Type B pancreatic cell (in vitro differentiated cells): ENCODE measurements at places on chromosomes 2 and 18. TPM values are rescaled to one million over a fixed set of nuclear protein-coding genes. Genes with fewer than 3 reads are reported as not detected.

DNA sequence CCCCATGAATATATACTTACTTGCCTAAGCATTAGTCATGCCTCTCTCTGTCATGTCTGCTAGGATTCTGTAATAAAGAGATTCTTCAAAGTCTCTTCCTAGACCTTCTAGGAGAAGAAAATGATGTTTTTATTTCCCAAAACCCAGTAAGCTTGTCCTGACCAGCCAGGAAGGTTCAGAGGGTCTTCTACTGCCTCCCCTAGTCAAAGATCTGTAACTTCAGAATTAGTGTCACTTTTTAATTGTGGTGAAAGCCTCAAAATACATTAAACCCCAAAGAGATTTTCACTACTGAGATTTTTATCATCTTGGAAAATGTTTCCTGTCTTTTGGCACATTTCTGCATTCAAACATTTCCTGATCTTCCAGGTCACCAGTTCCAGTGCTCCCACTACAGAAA is 232.9 kb upstream of the STK17B start:
- H3K4me3 ChIP-seq: no peak overlapping the region
- no peaks in the 10 kb centered on the region for H3K27me3 ChIP-seq
- peaks cover 9% of the 10 kb centered on the region for H3K4me1 ChIP-seq
- no peak for DNase-seq

DNA sequence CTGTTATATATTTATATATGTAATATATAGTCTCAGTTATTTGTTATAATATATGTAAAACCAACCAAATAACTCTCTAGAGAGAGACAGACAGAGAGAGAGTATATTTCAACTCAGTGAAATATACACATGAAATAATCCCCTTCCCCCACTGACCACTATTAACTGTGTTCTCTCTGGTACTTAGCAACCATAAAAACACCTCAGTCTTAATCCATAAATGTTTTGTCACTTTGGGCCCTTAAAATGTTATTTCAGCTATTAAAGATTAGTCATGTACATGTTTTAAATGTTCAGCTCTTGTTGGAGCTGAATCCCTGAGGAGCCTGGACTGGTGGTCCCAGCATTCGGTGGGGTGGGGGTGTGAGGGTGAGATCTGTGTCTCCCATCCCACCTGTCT is 122.2 kb upstream of the MAP3K20 start:
- no peak for DNase-seq
- H3K4me3 ChIP-seq: peak overlapping the region; percentile 37
- H3K4me1 ChIP-seq: peaks cover 10% of the 10 kb centered on the region
- peak overlapping the region; percentile 89 for H3K27ac ChIP-seq

Gene PAIP2B
- 13.7 and 21.5 TPM in 2 replicates for total RNA-seq

DNA sequence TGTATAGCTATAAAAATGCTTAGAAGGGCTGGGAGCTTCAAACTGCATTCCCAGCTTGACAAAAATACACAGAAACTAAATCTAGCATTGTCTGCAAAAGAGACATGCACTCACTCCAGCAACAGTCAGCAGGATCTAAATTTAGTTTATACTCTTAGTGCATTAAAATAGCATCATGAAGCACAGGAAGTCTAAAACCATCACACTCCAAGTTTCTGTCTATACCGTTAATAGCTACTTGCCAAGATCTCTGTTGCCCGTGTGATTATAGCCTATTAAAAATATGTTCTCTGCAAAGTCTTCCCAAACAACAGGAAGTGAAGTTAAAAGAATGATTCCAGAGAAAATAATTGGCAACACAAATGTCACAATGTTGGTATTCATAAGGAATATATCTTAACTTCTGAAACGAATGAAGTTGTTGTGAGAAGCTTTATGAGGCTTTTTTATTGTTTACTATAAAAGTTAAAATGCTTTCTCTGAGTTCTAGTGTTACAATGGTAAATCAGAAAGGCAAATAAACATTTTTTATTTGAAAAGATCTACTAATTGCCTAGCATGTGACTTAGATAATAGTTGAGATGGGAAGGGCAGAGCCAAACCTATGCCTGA is 184.2 kb downstream of the ZNF385B start:
- H3K36me3 ChIP-seq: no peaks in the 10 kb centered on the region
- H3K4me3 ChIP-seq: no peak overlapping the region
- H3K27ac ChIP-seq: no peak overlapping the region
- no peaks in the 10 kb centered on the region for H3K27me3 ChIP-seq

Gene ATP6V1B1
- total RNA-seq: 6.3 and 8.6 TPM in 2 replicates

- peaks cover 8% of the 10 kb centered on the region for H3K4me1 ChIP-seq
- H3K36me3 ChIP-seq: no peaks in the 10 kb centered on the region
- H3K27ac ChIP-seq: no peak overlapping the region
- no peak overlapping the region for H3K4me3 ChIP-seq
These were observed 903.3 kb upstream of the KLHL29 start for GRCh38 chr2:22481486-22482259.

Gene ANKRD30B
- total RNA-seq: not detected in 2 replicates

DNA sequence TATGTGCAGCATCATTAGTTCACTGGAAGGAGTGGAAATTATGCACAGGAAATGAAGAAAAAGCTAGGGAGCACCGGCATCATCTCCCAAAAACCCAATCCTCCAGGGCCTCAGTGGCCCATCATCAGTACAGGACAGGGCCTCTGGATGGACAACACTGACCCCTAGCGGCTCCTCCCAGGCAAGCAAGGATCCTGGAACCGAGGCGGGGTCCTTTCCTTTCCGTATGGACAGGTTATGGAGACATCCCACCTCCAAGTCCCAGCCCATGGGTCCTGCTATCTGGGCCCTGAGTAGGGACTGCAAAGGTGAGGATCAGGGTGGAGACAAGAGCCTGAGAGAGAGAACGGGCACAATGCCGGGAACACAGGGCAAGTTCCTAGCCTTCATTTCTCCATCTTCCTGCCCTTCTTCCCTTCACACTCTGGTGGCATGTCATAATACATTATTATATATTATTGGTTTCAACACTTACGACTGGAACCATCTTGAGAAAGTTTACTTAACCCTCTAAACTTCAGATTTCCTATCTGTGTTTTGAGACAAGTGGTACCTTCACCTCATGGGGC is 68.2 kb downstream of the ZNF516 start:
- no peak overlapping the region for H3K27ac ChIP-seq
- H3K4me3 ChIP-seq: no peak overlapping the region

DNA sequence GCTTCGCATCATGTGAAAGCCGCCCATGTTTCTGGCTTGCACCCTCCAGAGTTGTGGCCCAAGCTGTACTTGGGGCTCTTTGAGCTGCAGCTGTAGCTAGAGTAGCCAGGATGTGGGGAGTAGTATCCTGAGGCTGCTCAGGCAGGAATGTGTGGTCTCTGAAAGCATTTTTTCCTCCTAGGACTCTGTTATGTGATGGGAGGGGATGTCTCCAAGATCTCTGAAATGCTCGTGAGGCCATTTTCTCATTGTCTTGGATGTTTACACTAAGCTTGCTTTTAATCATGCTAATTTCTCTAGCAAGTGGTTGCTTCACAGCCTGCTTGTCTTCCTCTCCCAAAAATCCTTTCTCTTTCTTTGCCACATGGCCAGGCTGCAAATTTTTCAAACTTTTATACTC is 687.6 kb downstream of the DCDC2C start:
- no peaks in the 10 kb centered on the region for H3K36me3 ChIP-seq
- H3K27ac ChIP-seq: no peak overlapping the region
- H3K27me3 ChIP-seq: no peaks in the 10 kb centered on the region
- H3K4me3 ChIP-seq: no peak overlapping the region
- no peak for DNase-seq

Gene SP140
- 0.97 and 1.00 TPM in 2 replicates for total RNA-seq

Gene RGPD4
- total RNA-seq: not detected in 2 replicates

Gene HAAO
- total RNA-seq: 9.4 and 10.0 TPM in 2 replicates

- H3K27ac ChIP-seq: no peak overlapping the region
- H3K4me1 ChIP-seq: peaks cover 14% of the 10 kb centered on the region
- H3K4me3 ChIP-seq: no peak overlapping the region
- no peaks in the 10 kb centered on the region for H3K36me3 ChIP-seq
These were observed 40.7 kb downstream of the SLC4A1AP start for GRCh38 chr2:27704342-27704876.

GRCh38 chr2:200786423-200786822 is 25.3 kb upstream of the BZW1 start:
- peaks cover 4% of the 10 kb centered on the region for H3K27me3 ChIP-seq
- peak overlapping the region; percentile 17 for H3K4me3 ChIP-seq
- H3K27ac ChIP-seq: peak overlapping the region; percentile 96
- no peak for DNase-seq
- no peaks in the 10 kb centered on the region for H3K36me3 ChIP-seq
- peaks cover 12% of the 10 kb centered on the region for H3K4me1 ChIP-seq

DNA sequence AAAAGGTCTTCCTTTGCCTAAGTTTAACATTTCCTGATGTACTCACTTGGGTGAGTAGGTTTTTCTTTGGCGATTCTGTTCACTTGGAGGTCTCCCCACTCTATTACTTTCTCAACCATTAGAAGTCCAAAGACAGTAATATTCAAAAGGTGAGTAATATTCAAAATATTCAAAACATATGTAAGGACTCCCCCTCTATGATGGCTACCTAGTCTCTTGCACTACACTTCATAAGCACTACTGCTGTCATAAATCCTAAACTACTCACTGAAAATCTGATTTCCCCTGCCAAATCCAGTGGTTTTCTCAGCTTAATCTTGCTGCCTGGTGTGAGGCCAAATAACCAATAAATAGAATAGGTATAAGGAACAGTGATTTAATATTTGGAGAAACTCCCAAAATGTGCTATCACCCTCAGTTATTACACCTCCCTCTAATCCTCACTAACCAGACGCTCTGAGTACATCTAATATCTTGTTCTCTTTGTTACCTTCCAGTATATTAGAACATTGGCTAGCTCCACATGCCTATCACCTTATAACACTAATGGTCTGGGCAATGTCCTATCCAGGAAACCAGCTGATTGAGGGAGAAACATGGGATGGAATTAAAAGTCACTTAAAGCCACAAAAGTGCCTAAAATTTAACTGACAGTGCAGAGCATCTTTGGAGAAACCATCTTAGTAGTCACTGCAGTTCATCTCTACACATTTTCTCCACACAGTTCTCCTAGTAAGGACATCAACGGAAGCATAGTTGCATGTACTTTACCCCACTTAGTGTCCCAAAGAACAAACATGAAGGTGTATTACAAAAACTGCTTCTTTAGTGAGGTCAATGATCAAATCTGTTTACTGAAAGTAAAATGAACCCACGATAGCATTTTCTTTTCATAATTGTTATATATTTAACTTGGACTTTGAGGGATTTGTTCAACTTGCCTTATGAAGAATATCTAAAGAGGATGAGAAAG is 54.8 kb downstream of the MBD2 start:
- H3K4me3 ChIP-seq: no peak overlapping the region
- peak overlapping the region; percentile 44 for H3K27ac ChIP-seq
- H3K36me3 ChIP-seq: peaks cover 25% of the 10 kb centered on the region
- peaks cover 23% of the 10 kb centered on the region for H3K4me1 ChIP-seq
- DNase-seq: no peak
- H3K27me3 ChIP-seq: no peaks in the 10 kb centered on the region

DNA sequence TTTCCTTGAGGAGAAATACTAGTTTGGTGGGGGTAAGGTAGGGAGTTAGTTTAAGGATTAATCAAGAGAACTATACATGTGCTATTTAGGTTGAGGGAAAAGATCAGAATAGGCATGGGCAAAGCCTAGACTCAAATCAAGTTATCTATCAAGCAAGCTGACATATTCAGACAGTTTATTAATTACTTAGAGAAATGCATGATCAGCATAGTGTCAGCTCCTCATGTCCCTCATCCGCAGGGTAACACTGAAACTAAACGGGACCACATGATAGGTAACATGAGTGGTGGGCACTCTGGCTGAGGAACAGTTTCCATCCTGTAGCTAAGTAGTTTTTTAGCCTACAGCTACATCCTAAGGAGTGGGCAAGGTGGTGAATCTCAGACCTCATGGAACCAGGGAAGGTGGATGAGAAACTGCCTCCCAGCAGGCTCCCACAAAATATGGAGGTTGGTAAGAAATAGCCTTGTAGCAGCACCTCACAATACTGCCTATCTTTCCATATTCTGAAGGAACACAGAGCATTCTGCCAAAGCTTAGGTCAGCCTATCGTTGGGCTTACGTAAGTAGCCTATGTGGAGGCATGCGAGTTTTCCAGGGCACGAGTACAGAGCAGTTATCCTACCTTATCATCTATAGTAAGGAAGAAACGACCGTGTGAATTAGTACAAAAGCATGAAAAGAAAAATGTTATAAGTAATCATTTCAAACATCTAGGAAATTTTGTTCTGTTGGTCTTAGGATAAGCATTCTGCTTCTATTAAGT is 18.4 kb downstream of the ZC3H6 start:
- no peaks in the 10 kb centered on the region for H3K4me1 ChIP-seq
- no peaks in the 10 kb centered on the region for H3K36me3 ChIP-seq
- H3K27ac ChIP-seq: no peak overlapping the region
- no peak overlapping the region for H3K4me3 ChIP-seq
- no peak for DNase-seq

- H3K36me3 ChIP-seq: no peaks in the 10 kb centered on the region
- no peak overlapping the region for H3K4me3 ChIP-seq
- peaks cover 10% of the 10 kb centered on the region for H3K4me1 ChIP-seq
- H3K27me3 ChIP-seq: peaks cover 3% of the 10 kb centered on the region
- DNase-seq: no peak
These were observed 217.9 kb upstream of the ITGA4 start for GRCh38 chr2:181239201-181239799.

GRCh38 chr2:10871978-10872377 is 39.8 kb upstream of the KCNF1 start:
- no peak overlapping the region for H3K27ac ChIP-seq
- peaks cover 6% of the 10 kb centered on the region for H3K27me3 ChIP-seq
- no peaks in the 10 kb centered on the region for H3K36me3 ChIP-seq
- DNase-seq: no peak
- H3K4me3 ChIP-seq: no peak overlapping the region

- no peaks in the 10 kb centered on the region for H3K36me3 ChIP-seq
- no peaks in the 10 kb centered on the region for H3K27me3 ChIP-seq
- DNase-seq: no peak
- H3K4me1 ChIP-seq: peaks cover 5% of the 10 kb centered on the region
- no peak overlapping the region for H3K27ac ChIP-seq
These were observed 660.7 kb upstream of the CNTNAP5 start for GRCh38 chr2:123364243-123364896.

DNA sequence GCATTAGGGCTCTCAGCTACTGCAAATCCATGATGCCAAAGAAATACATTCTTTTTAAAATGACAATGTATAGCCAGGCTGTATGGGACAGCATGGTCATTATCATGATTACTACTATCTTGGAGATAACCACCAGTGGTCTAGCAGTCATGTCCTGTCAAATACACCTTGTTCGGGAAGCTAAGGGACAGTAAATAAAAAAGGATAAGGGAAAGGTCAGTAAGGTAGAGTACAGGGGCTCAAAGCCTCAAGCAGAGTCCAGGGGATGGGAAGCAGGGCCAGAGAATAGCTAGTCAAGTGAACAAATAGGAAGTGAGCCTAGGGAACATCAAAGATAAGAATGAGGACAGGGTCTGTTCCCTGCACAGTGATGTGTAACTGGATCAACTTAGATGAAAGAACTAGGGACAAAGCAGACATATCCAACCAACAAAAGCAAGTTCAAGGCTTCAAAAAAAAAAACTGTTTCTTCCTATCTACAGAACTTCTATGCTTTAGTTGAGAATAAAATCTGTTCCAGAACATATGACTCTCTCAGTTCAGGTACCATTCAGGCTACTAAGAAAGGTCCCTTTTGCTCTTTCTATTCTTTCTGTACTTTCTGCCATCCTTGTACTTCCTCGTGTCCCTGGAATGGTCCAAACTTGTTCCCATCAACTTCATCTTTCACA is 62.9 kb upstream of the EHBP1 start:
- H3K4me1 ChIP-seq: peaks cover 13% of the 10 kb centered on the region
- no peak overlapping the region for H3K27ac ChIP-seq
- H3K27me3 ChIP-seq: no peaks in the 10 kb centered on the region
- DNase-seq: no peak

GRCh38 chr2:112924821-112925220 is 13.9 kb downstream of the IL37 start:
- H3K4me3 ChIP-seq: no peak overlapping the region
- H3K27me3 ChIP-seq: peaks cover 4% of the 10 kb centered on the region
- H3K36me3 ChIP-seq: no peaks in the 10 kb centered on the region
- H3K4me1 ChIP-seq: no peaks in the 10 kb centered on the region
- no peak overlapping the region for H3K27ac ChIP-seq

Gene MDH1B
- total RNA-seq: 0.64 and 4.7 TPM in 2 replicates
